Common myeloid progenitor, CD34-positive (primary cell): ENCODE measurements at places on chromosomes 1 and 21.

GRCh38 chr1:22056043-22056442 is 3.5 kb downstream of the CDC42 start:
- DNase-seq: no peak

DNA sequence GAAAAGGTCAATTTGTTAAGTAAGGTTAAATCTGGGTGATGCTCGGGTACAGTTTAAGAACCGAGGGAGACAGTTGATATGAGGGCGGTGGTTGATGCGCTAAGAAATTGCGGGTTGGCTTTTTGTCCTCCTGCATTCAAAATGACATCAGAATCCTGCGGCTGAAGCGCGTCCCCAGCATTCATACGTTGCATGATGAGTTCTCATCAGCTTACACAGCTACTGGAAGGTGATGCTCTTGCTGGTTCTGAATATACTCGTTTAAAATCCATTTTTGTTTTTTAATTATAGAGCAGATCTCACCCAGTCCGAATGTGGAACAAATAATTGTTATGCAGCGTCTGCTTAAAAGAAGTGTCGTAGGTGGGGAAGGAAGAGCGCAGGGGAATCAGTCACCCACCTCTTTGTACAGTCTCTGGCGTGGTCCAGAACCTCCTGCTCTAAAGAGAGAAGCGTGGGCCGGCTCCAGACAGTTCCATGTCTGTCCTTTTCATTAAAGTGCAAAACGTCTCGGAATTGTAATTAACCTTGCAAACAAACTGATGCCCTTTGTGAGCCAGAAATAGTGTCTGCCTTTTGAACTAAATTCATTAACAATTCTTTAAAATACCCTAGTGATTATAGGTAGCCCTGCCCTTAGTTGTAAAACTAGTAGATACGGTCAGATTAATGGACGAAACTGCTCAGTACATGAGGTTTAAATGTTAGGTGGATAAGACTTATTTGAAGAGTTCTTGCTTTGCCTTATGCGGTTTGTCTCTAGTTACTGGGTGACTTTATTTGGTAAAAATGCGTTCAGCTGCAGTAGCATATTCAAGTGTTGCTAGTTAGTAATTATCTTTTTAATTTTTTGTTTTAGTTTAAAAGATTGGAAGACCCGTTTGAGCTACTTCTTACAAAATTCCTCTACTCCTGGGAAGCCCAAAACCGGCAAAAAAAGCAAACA is 741 bp downstream of the RGS2 start:
- peak; percentile 27 for DNase-seq

GRCh38 chr1:202165267-202165941 is 5.0 kb upstream of the PTPN7 start:
- no peak for DNase-seq

- DNase-seq: no peak
Observed at GRCh38 chr1:232901255-232901654, 49.2 kb upstream of the NTPCR start.

DNA sequence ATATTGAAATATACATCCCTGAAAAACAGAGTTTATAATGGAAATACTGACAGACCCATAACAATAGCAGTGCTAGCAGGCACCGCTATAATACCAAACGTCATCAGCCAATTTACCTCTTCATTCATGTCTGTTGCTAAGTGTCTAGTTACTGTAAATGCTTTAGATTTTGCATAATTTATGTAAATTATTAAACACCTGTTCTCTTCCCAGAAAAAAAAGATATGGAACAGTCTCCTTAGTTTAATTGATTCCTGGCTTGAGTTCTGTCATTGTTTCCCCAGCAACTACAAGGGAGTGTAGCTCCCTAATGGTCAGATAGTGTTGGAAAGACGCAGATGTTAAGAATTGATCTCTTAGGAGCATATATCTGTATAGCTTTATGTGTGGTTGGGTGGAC is 817.9 kb upstream of the ADGRL2 start:
- no peak for DNase-seq

GRCh38 chr21:39451332-39452206 is at the start of gene SH3BGR:
Gene SH3BGR, plus strand, starts transcription at chr21:39451970. Its CDS starts 127 bp downstream, at chr21:39452097.
- DNase-seq: no peak

- no peak for DNase-seq
Observed at GRCh38 chr1:100613817-100614559, 76.0 kb downstream of the GPR88 start.

DNA sequence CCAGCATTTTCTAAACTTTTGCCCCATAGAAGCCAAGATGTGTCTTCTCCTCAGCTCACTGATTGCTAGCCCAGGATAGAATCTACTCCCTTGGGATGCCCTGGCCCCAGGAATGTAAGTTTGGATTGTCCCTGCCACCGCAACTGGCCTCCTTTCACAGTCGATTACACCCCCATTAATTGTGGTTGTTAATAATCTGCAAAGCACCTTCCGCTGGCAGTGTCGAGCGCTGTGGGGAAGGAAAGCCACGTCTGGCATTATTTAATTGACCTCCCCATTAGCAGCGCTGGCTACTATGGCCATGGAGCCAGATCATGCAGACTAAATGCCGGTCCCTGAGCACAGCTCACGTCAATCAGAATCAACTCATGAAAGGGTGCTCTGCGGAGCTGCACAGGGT is 597.3 kb upstream of the PLXNA2 start:
- DNase-seq: no peak

- no peak for DNase-seq
Observed at GRCh38 chr21:43664358-43664757, 5.0 kb downstream of the RRP1B start.

DNA sequence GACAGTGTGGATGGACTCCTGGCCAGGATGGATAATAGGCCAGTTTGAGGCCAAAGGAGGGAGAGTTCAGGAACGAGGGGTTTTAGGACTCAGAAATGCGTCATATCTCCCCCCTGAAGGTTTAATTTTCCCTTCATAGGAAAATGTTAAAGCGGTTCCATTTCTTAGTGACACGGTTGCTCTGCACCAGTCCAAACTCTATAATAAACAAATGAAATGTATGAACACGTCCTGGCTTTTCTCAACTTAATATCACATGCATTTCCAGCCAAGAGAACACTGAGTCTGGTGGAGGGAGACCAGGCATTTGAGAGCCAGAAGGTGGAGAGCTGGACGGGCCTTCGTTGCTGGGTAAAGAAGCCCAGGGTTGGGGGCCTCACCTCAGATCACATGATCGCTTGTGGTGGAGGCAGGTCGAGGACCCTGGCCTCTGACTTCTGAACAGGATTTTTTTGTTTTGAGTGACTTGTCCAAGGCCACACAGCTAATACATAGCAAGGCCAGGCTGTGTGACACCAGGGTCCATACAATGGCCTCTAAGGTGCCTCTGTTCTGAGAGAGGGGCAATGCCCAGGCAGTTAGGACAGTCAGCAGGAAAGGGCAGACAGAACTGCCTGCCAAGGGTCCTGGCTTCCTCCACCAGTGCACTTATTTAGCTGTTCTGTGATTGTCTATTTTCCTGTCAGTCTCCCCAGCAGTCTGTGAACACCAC is 11.4 kb downstream of the SLC1A7 start:
- DNase-seq: no peak

- DNase-seq: no peak
Observed at GRCh38 chr21:24163539-24163938, 1443.7 kb downstream of the MRPL39 start.

GRCh38 chr1:223811634-223812101 is 34.1 kb downstream of the TP53BP2 start:
- peak; percentile 45 for DNase-seq

GRCh38 chr1:183302452-183303322 is 115.5 kb downstream of the NMNAT2 start:
- DNase-seq: no peak

- no peak for DNase-seq
Observed at GRCh38 chr1:41442697-41443251, 41.7 kb downstream of the EDN2 start.

- DNase-seq: no peak
Observed at GRCh38 chr1:53391982-53392381, 64.1 kb upstream of the LRP8 start.

DNA sequence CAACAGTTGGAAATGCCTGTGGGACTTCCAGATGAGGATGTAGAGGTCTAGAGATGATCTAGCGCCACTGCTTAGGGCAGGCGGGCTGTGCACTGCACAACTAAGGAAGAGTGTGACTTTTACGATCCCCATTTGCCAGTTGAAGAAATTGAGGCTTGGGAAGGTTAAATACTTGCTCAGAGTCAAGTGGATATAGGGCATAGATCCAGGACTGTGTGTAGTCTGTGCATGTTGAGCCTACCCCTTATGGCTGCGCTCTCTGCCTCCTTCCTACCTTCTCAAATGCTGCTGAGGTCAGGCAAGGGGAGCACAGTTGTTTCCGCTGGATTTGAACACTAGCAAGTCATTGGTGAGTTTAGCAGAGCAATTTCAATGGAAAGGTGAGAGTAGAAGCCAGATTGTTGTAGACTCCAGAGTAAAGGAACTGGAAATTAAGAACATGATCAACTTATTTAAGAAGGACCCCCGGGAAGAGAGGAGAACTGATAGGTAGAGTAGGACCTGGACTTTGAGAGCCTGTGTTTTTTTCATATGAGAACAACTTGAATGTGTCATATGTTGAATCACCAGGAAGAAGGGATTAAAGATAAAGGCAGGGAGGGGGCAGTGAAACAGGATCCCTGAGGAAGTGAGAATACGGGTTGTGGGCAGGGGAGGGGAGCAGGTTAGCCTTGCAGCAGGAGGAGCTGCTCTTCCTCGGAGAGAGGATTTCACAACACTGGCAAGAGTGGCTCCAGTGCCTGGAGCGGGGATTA is 2.7 kb downstream of the CAPN2 start:
- DNase-seq: no peak

- peak; percentile 76 for DNase-seq
Observed at GRCh38 chr21:34367320-34367935, 3.6 kb downstream of the KCNE2 start.

DNA sequence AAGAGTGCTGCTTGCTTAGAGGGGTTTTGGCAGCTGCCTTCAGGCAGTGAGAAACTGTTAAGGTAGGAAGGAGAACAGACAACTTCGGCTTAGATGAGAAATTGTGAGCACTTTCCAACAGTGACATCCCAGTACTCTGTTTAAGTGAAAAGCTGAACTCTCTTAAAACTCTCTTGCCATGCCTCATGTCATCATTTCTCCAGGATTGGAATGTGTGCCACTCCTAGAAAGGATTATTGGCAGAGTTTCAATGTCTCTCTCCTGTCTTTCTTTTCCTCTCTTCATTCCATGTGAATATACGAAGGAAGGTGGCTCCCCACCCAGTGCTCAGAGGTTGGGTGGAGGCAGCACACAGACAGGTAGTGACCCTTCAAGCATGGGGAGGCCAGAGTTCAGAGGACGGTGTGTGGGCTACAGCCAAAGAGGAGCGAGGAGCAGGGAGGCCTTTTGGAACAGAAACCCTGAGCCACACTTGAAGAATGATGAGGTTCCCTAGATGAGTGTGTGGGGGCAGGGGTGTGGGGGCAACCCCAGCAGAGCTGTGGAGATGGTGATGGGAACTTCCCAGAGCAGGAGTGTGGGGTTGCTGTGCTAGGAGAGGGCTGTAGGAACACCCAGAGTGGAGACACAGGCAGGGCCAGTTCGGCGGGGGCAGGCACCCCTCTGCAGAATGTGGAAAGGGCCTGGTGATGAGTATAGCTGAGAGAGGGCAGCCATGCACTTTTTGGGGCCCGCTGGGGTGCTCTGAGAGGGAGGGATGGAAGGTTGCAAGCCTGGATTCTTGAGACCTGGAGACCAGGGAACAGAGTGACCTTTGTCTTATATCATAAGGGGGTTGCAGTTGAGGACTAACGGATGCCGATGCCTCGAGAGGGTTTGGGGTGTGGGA is 58.8 kb downstream of the GALNT2 start:
- no peak for DNase-seq

GRCh38 chr1:13808729-13809131 is 108.7 kb downstream of the PRDM2 start:
- DNase-seq: peak; percentile 23

- peak; percentile 19 for DNase-seq
Observed at GRCh38 chr1:234725177-234726132, 115.5 kb upstream of the IRF2BP2 start.

GRCh38 chr1:39540504-39541031 is 36.0 kb downstream of the PABPC4 start:
- no peak for DNase-seq

- no peak for DNase-seq
Observed at GRCh38 chr1:8204826-8205225, 113.1 kb upstream of the SLC45A1 start.

DNA sequence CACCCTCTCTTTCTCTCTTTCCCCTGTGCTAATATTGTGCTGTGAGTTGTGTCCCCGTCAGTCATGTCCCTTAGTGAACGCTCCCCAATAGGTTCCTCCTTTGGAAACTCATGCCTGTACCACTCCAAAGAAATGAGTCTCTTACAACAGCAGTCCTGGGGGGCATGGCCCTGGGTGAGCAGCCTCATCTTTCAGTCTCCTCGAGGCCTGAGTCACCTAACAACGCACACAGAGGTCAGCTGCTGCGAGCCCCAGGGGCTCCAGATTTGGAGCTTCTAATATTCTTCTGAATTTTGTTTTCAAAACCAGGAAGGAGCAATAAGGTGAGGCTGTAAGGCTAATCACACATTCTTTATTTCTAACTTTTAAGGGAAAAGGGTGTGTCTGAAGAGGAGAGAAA is 30.5 kb upstream of the ZBTB8A start:
- DNase-seq: no peak

GRCh38 chr1:206802401-206802800 is 30.1 kb upstream of the IL10 start:
- no peak for DNase-seq

- DNase-seq: no peak
Observed at GRCh38 chr1:152961226-152961891, 9.1 kb upstream of the SPRR4 start.

DNA sequence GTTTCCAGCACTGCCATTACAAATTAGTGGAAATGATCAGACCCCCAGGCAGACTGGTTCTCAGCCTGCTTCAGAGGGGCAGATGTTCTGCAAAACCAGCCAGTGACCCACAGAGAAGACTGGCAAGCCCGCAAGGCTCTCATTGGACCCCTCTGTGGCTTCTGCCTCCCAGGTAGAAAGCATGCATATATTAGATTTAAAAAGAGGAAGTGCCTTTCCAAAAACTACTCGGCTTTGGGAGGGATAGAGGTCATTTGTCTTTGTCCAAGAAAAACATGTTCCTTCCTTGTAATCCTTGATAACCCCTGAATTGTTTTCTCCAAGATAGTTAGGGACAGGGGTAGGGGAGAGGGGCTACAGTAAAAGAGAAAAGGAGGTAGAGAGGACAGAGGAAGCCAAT is 11.8 kb downstream of the HIVEP3 start:
- DNase-seq: peak; percentile 79

- DNase-seq: no peak
Observed at GRCh38 chr1:4179914-4180735, 280.1 kb upstream of the C1orf174 start.
